NCI-H1092 (cell line): ENCODE measurements at places on chromosomes 7 and 10.

GRCh38 chr7:44261240-44261639 lies 60.5 kb downstream of the YKT6 start:
- no peak for DNase-seq

DNA sequence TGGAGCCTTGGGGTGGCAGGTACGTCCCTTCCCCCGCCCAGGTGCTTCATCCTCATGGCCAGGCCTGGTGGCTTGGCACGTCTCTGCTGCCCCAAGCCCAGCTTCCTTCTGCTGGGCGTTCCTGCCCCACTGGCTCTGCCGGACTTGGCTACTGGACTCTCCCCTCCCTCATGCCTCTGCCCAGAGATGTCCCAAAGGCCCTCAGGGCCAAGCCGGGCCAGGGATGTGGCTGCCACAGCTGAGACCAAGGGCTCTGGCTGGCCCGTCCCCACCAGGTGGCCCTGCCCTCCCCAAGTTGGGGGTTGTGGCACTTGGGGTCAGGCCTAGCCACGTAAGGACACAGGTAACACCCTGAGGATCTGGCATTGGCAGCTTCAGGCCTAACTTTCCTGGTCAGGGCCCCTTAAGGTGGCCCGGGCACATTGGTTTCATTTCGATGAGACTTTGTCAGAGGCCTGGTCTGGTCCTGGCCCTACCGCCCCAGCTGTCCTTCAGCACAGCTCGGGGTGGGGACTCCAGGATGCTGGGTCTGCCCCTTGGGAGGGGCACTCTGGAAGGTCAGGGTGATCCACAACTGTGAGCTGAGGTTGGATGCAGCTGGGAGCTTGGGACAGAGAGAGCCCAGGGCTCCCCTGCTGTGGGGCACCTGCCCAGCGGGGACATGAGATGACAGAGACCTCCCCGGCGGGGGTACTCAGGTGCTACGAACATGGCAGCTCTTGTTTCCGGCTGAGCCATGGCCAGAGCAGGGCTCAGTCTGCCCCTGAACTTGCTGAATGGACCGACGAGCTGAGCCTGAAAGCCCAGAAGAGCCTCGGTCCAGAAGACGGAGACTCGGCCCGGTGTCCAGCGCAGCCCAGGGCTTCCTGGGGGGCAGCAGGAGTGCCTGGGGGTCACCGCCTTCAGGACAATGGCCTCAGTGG lies 2.9 kb downstream of the BHLHA15 start:
- no peak for DNase-seq

DNA sequence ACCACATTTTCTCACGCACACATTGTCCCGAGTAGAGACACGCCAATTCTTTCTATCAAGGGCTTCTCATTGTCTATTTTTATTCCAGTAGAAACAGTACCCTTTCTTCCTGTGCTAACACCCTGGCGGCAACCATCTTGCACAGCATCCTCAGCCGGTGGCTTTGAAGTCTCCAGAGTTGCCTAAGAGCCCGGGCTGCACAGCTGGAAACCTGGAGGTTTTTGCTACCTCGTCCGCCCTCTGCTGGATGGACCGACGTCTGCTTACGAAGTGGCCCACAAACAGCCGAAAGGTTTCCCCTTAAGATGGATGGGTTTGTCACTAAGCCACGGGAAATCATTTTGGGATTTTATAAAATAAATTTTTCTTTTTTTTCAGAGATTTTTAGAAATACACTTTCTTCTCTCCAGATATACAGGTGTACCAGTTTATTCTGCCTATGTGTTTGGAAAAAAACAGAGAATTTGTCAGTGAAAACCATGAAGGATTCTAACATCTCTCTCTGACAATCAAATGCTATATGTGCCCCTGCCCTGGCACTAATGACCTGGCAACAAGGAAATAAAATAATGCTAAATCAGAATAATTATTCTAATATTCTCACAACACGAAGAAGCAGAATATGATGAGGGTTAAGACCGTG lies 81.8 kb upstream of the FAM204A start:
- peak; percentile 72 for DNase-seq

DNA sequence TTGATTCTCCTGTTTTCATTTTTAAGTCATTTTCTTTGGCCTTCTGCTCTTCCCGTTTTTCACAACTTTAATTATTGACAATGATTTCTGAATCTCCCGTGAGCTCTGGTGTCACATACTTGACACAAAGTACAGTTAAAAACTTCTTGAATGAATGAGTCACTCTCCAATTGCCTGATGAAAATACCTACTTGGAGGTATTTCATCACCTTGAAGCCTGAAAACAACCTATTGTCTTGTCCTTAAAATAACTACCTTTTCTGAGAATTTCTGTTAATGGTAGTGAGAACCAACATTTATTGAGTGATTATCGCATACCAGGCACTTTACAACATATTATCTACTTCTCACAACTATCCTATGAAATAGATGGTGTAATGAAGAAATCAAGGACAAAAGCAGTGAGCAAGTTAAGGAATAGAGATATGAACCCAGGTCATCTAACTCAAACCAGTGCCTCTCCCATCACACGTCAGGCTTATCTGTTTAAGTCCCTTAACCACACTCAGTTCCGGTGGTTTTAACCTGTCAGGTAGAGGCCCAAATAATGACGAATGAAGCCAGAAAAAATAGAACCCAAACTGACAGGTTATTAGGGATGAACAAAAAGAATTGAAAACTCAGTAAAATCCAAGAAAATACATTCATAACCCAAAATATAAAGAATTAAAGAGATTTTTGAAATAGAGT lies 11.6 kb downstream of the BET1 start:
- no peak for DNase-seq

DNA sequence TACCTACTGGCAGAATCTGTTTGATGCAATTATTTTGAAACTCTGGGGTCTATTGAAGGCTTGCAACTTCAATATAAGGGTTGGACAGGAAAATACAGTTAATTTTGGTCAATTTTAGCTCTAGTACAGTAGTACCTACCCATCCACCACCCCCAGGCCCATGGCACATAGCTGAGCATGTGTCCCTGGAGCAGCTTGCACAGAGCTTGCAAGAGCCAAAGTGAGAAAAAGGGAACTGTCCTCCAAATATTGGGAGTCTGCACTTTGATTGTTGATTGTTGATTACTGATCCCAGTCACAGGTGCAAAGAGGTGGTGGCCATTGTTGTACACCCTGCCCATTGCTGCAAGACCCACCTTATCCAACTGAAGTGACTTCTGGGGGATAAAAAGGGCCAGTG lies 52.8 kb downstream of the DDC start:
- DNase-seq = no peak
